ENCODE measurements at places on chromosomes 5 and 9. TPM values are rescaled to one million over a fixed set of nuclear protein-coding genes. Genes with fewer than 3 reads are reported as not detected.

TMEM8B gene
- total RNA-seq: 16.1 TPM

SCGB3A2 gene
- not detected for total RNA-seq

MZB1 gene
- 1.0 TPM for total RNA-seq

LOX gene
- 58.6 TPM for total RNA-seq

SHC3 gene
- 12.2 TPM for total RNA-seq

ELOVL7 gene
- 4.3 TPM for total RNA-seq

ECM2 gene
- 27.6 TPM for total RNA-seq

TNPO1 gene
- 124 TPM for total RNA-seq

ATG10 gene
- 9.8 TPM for total RNA-seq

IFNK gene
- total RNA-seq: not detected

KLHL3 gene
- 11.4 TPM for total RNA-seq

PCDHA9 gene
- total RNA-seq: 0.14 TPM

ADRB2 gene
- 3.3 TPM for total RNA-seq

All from posterior vena cava (tissue), 2 donors.